ENCODE measurements at places on chromosomes 3 and 15. TPM values are rescaled to one million over a fixed set of nuclear protein-coding genes. Genes with fewer than 3 reads are reported as not detected.

The LRTM1 gene
- total RNA-seq = 4.3 TPM

The EFCC1 gene
- total RNA-seq = 8.7 TPM

The FBXO40 gene
- total RNA-seq = not detected

The SLC15A2 gene
- total RNA-seq = 17.2 TPM

The PRR23B gene
- total RNA-seq = not detected

The PLSCR4 gene
- total RNA-seq = 57.0 TPM

The SENP8 gene
- 3.0 TPM for total RNA-seq

The MYO5C gene
- total RNA-seq = 18.3 TPM

The SLC6A11 gene
- total RNA-seq = not detected

The GHSR gene
- total RNA-seq = not detected

The TMC3 gene
- total RNA-seq = not detected

The SLC28A1 gene
- total RNA-seq = not detected

The BRK1 gene
- 78.1 TPM for total RNA-seq

The ISLR gene
- 13.4 TPM for total RNA-seq

- H3K4me3 ChIP-seq = no peak overlapping the region
- no peak for DNase-seq
- no peak overlapping the region for H3K27ac ChIP-seq
- no peaks in the 10 kb centered on the region for H3K27me3 ChIP-seq
- no peaks in the 10 kb centered on the region for H3K4me1 ChIP-seq
- peaks cover 6% of the 10 kb centered on the region for H3K36me3 ChIP-seq
Measured at GRCh38 chr15:49827311-49827710, 206.5 kb downstream of the DTWD1 start.

- peaks cover 99% of the 10 kb centered on the region for H3K4me1 ChIP-seq
- no peaks in the 10 kb centered on the region for H3K27me3 ChIP-seq
- no peak overlapping the region for H3K27ac ChIP-seq
Measured at GRCh38 chr3:152392272-152392880, 123.6 kb downstream of the MBNL1 start.

GRCh38 chr3:59286791-59287531, 237.1 kb upstream of the CFAP20DC start:
- no peak overlapping the region for H3K4me3 ChIP-seq
- H3K4me1 ChIP-seq = no peaks in the 10 kb centered on the region
- H3K36me3 ChIP-seq = no peaks in the 10 kb centered on the region
- H3K27me3 ChIP-seq = no peaks in the 10 kb centered on the region
- H3K27ac ChIP-seq = peak overlapping the region; percentile 75
- DNase-seq = no peak

DNA sequence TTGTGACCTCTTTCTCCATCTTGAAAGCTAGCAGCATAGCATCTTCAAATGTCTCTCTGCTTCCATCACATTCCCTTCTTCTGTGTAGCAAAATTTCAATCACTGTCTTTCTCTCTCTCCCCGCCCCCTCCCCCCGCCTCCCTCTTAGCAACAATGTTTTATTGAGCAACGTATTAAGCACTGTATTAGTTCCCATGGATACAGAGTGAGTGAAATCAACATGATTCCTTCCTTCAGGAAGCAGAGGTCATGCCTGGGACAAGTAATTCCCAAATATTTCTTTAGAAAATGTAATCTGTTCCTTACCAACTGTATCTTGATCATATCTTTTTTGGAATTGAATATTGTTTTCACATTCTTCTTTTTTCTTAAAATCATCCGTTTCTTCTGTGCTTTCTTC, 373.7 kb upstream of the NECTIN3 start:
- no peak overlapping the region for H3K27ac ChIP-seq
- no peak overlapping the region for H3K4me3 ChIP-seq
- no peaks in the 10 kb centered on the region for H3K27me3 ChIP-seq
- no peak for DNase-seq

GRCh38 chr3:120495809-120496208, 45.0 kb upstream of the FSTL1 start:
- H3K27me3 ChIP-seq = no peaks in the 10 kb centered on the region
- H3K36me3 ChIP-seq = no peaks in the 10 kb centered on the region
- no peak for DNase-seq
- H3K27ac ChIP-seq = no peak overlapping the region

- H3K4me3 ChIP-seq = no peak overlapping the region
- no peaks in the 10 kb centered on the region for H3K4me1 ChIP-seq
- H3K27ac ChIP-seq = no peak overlapping the region
- no peaks in the 10 kb centered on the region for H3K27me3 ChIP-seq
Measured at GRCh38 chr15:38899300-38899699, 334.7 kb upstream of the RASGRP1 start.

DNA sequence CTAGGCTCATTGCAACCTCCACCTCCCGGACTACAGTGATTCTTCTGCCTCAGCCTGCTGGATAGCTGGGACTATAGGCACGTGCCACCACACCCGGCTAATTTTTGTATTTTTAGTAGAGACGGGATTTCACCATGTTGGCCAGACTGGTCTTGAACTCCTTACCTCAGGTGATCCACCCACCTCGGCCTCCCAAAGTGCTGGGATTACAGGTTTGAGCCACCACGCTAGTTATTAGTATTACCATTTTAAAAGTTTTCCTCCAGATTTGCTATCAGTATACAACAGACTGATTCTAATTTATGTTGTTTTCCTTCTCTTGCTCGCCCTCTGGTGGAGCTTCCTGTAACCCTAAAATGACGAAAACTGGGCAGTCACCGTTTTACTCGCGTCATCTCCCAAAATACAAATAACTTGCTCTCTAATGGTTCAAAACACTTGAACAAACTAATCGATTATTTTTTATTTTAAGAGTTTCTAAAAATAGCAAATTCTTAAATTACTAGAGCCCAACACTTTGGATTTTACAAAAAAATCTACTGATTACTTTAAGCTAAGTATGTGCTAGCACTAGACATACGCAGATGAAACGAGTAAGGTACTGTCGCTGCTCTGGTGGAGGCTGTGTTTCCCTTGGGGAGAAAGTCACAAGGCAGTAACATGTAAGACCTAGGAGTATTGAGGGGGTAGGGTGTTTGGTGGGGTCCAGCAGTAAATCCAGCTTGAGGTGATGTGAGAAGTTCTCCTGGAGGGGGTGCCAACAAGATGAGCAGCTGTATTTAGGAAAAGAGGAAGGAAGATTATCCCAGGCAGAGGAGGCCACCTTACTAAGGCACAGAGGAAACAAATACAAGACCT, 203.3 kb downstream of the MBNL1 start:
- H3K36me3 ChIP-seq = peaks cover under 1% of the 10 kb centered on the region
- no peaks in the 10 kb centered on the region for H3K27me3 ChIP-seq
- H3K4me1 ChIP-seq = no peaks in the 10 kb centered on the region
- no peak for DNase-seq
- no peak overlapping the region for H3K4me3 ChIP-seq

- no peak overlapping the region for H3K27ac ChIP-seq
- no peak for DNase-seq
- no peaks in the 10 kb centered on the region for H3K27me3 ChIP-seq
- H3K4me1 ChIP-seq = peaks cover 44% of the 10 kb centered on the region
Measured at GRCh38 chr15:75850708-75851107, 7.5 kb downstream of the UBE2Q2 start.

- H3K36me3 ChIP-seq = peaks cover 11% of the 10 kb centered on the region
- H3K27me3 ChIP-seq = no peaks in the 10 kb centered on the region
- H3K27ac ChIP-seq = peak overlapping the region; percentile 65
- H3K4me3 ChIP-seq = peak overlapping the region; percentile 26
Measured at GRCh38 chr15:34160735-34161134, 49.2 kb downstream of the KATNBL1 start.

DNA sequence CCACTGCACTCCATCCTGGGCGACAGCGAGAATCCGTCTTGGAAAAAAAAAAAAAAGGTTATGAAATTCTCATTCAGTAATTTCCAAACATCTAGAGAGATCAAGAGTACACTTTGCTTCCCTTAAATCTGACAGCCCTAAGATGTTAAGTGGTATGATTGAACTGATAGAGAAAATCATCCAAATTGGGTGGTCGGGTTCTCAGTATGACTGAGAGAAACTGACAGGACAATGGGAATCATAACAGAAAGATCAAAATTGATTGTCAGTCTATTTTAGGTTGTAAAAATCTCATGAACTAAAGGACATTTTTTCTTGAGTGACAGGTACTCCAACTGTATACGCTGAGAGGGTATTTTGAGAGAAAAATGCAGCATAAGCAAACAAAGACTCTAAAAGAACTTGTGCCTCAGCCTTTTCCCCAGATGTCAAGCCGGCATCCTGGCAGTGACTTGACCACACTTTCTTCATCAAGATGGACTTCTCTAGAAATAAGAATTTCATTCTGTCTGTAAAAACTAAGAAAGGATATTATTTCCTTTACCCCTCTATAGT, 65.8 kb downstream of the MYO5A start:
- H3K4me3 ChIP-seq = no peak overlapping the region
- H3K4me1 ChIP-seq = peaks cover 17% of the 10 kb centered on the region
- H3K36me3 ChIP-seq = no peaks in the 10 kb centered on the region
- no peak for DNase-seq
- peak overlapping the region; percentile 69 for H3K27ac ChIP-seq

GRCh38 chr15:86650094-86650493, 570.4 kb downstream of the AGBL1 start:
- DNase-seq = no peak
- peaks cover 19% of the 10 kb centered on the region for H3K4me1 ChIP-seq
- H3K27me3 ChIP-seq = no peaks in the 10 kb centered on the region
- H3K27ac ChIP-seq = no peak overlapping the region
- H3K36me3 ChIP-seq = no peaks in the 10 kb centered on the region

DNA sequence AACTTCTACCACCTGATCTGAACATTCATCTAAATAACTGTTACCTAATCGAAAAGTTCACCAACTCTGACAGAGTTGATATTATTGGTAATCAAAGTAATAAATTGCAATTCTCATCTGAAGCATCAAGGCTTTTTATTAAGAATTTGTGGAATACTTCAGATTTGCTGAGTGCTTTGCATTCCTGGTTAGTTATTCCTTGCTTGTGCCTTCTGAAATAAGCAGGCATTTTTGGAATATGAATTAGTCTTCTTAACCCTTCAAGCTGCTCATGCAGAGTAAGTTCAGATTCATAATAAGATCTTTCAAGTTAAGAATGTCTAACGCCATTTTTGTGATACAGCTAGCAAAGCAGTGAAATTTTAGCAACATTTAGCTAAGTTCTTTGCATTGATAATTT, 188.5 kb downstream of the ALCAM start:
- H3K27me3 ChIP-seq = no peaks in the 10 kb centered on the region
- H3K27ac ChIP-seq = no peak overlapping the region

- H3K4me1 ChIP-seq = peaks cover 10% of the 10 kb centered on the region
- no peaks in the 10 kb centered on the region for H3K36me3 ChIP-seq
- H3K27ac ChIP-seq = no peak overlapping the region
- no peak overlapping the region for H3K4me3 ChIP-seq
- no peak for DNase-seq
Measured at GRCh38 chr3:45608885-45609284, 14.3 kb downstream of the LIMD1 start.

GRCh38 chr3:119289404-119289770, 4.8 kb upstream of the ARHGAP31 start:
- DNase-seq = peak; percentile 64
- H3K36me3 ChIP-seq = no peaks in the 10 kb centered on the region
- H3K27ac ChIP-seq = no peak overlapping the region
- H3K27me3 ChIP-seq = no peaks in the 10 kb centered on the region
- H3K4me1 ChIP-seq = peaks cover 16% of the 10 kb centered on the region

GRCh38 chr3:157876556-157876955, 229.7 kb downstream of the SHOX2 start:
- no peak for DNase-seq
- H3K4me3 ChIP-seq = no peak overlapping the region
- no peaks in the 10 kb centered on the region for H3K4me1 ChIP-seq
- H3K27ac ChIP-seq = no peak overlapping the region
- no peaks in the 10 kb centered on the region for H3K36me3 ChIP-seq
- no peaks in the 10 kb centered on the region for H3K27me3 ChIP-seq

GRCh38 chr3:61627768-61628185, 66.4 kb downstream of the PTPRG start:
- H3K4me3 ChIP-seq = no peak overlapping the region
- no peaks in the 10 kb centered on the region for H3K36me3 ChIP-seq
- H3K27me3 ChIP-seq = no peaks in the 10 kb centered on the region
- H3K4me1 ChIP-seq = peaks cover 5% of the 10 kb centered on the region
